ENCODE measurements at places on chromosomes 2 and 18. TPM values are rescaled to one million over a fixed set of nuclear protein-coding genes. Genes with fewer than 3 reads are reported as not detected.
A peak's percentile ranks its signal among the peaks of the same experiment; 100 is the strongest.

DNA sequence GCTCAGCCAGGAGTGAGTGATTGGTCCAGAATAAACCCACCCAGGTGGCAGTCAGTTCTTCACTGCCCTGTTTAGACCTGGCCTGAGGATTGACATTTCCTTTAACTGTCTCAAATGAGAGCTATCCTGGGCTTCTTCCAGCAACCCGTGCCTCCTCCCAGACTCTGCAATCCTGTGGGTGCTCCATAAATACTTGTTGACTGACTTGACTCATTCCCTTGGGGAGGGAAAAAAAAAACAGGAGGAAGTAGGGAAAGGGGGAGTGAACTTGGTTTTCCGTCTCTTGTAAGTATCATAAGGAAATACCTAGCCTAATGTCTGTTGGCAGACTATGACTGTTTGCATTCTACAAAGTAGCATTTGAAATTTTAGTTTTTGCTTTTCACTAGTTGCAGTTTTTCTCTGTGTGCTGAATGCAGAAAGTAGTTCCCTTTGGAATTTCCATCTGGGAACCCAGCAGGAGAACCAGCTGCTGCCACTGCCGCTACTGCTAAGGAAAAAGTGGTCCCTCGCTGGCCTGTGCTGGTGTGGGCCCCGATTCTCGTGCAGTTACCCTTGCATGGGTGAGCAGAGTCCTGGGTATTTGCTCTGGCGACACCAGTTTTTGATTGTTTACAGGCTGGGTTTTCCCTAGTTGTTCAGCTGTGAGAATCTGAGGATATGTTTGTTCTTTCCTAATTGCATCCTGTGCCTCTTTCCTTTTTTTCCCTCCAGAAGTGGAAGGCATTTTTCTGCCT is 78.8 kb downstream of the TGOLN2 start:
- peak; percentile 84 for DNase-seq

HOXD10 gene
- not detected for total RNA-seq

DNA sequence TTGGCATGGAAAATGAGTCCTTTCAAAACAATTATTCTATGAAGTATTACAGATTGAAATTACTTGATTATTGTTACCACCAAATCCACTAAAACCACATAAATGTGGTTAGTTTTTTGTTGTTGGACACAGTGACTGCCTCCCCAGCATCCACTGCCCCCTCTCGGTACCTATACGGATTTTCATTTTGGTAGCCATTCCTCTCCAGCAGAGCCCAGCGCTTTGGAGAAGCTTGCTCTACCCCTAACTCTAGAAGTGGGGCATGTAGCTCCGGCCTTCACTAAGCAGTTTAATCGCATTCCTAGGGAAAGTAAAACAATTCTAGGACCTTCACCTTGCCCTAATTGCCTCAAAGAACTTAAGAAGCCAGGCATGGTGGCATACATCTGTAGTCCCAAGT is 24.2 kb downstream of the OLA1 start:
- no peak for DNase-seq

DNA sequence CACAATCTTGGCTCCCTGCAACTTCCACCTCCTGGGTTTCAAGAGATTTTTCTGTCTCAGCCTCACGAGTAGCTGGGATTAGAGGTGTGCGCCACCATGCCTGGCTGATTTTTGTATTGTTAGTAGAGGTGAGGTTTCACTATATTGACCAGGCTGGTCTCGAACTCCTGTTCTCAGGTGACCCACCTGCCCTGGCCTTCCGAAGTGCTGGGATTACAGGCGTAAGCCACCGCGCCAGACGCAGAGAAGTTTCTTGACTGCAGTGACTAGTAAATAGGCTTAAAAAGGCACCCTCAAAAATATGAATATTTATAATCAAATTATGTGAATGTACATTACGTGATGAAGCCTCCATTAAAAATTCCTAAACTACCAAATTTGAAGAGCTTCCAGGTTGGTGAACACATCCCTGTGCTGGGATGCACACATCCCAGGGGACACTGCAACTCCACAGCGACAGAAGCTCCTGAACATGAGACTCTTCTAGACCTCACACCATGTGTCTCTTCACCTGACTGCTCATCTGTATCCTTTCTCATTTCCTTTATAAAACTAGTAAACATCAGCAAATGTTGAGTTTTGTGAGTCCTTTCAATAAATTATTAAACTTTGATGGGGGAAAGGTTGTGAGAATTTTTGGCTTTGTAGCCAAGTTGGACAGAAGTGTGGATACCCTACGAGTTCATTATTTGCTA is 203.3 kb upstream of the SPOPL start:
- no peak for DNase-seq

All from H4 (cell line).